Mammary epithelial cell (primary cell): ENCODE measurements at places on chromosomes 3 and 15. TPM values are rescaled to one million over a fixed set of nuclear protein-coding genes. Genes with fewer than 3 reads are reported as not detected.

KY gene
- 0.33 TPM for total RNA-seq

GOLGA8G gene
- total RNA-seq, result not detected in 2 replicates

PEX11A gene
- 3.5 and 4.3 TPM in 2 replicates for total RNA-seq

MEX3B gene
- 10.8 TPM for total RNA-seq

CELF6 gene
- total RNA-seq, result 0.14 and 0.16 TPM in 2 replicates

SLC25A26 gene
- 25.8 TPM for total RNA-seq

SH3GL3 gene
- not detected for total RNA-seq

FBXW12 gene
- not detected in 2 replicates for total RNA-seq

TERC gene
- total RNA-seq, result 316 TPM

LRRC3B gene
- not detected in 2 replicates for total RNA-seq

XIRP1 gene
- total RNA-seq, result not detected in 2 replicates

IL17RE gene
- 2.8 and 10.6 TPM in 2 replicates for total RNA-seq

ACAP2 gene
- 46.6 and 77.6 TPM in 2 replicates for total RNA-seq

KNG1 gene
- not detected for total RNA-seq

GPR176 gene
- total RNA-seq, result 20.7 TPM

ALDH1A2 gene
- not detected for total RNA-seq

BTD gene
- total RNA-seq, result 3.8 and 8.0 TPM in 2 replicates

TTC23 gene
- 15.7 and 18.1 TPM in 2 replicates for total RNA-seq

EPHB1 gene
- 0.24 TPM in 1 of 2 replicates, not detected in the other for total RNA-seq

ITGB5 gene
- total RNA-seq, result 172 and 203 TPM in 2 replicates
